NCI-H1436 (cell line): ENCODE measurements at places on chromosomes 11 and 22.
A peak's percentile ranks its signal among the peaks of the same experiment; 100 is the strongest.

GRCh38 chr11:118953265-118953664 lies 2.8 kb upstream of the UPK2 start:
- peak; percentile 94 for DNase-seq

GRCh38 chr11:132718711-132719671 lies 813.3 kb downstream of the OPCML start:
- no peak for DNase-seq

GRCh38 chr22:49930596-49931412 lies 12.4 kb downstream of the CRELD2 start:
- DNase-seq, result peak; percentile 24

DNA sequence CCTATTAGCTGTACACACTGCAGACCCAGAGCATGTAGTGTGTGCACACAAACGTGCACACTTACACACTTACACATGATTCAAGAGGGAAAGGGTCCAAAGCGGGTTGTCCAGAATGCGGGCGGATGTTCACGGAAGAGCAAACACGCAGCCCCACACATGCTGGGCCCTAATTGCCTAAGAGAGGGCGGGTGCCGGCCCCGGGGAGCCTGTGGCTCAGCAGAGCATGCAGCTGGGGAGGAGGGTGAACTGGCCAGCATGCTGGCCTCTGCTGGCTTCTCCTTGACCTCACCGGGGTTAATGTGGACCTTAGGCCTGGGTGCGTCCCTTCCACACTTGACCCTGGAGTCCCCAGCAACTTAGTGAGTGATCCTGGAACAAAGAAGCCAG lies 816.3 kb downstream of the BRD1 start:
- DNase-seq, result no peak

GRCh38 chr11:74462631-74463030 lies 4.7 kb downstream of the KCNE3 start:
- DNase-seq, result no peak

DNA sequence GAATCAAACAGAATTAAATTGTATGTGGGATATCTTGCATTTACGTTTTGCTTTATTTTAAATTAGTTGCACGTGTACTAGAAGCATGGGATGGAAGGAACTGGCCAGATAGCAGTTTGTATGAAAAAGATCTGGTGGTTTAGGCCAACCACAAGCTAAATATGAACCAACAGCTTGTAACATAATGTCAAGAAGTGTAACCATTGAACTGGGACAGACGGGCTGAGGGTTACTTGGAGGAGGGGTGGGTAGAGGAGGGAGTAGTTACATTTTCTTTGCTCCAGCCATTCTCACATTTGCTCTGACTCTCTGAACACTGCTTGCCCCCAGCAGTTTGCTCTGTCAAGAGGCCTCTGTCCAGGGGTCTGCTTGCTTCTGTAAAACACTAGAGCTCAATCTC lies 31.7 kb upstream of the CXCR5 start:
- no peak for DNase-seq

- peak; percentile 21 for DNase-seq
Observed at GRCh38 chr22:22955866-22956535, 68.4 kb downstream of the IGLL5 start.

GRCh38 chr11:44434191-44434590 lies 124.3 kb upstream of the ALX4 start:
- DNase-seq, result no peak

DNA sequence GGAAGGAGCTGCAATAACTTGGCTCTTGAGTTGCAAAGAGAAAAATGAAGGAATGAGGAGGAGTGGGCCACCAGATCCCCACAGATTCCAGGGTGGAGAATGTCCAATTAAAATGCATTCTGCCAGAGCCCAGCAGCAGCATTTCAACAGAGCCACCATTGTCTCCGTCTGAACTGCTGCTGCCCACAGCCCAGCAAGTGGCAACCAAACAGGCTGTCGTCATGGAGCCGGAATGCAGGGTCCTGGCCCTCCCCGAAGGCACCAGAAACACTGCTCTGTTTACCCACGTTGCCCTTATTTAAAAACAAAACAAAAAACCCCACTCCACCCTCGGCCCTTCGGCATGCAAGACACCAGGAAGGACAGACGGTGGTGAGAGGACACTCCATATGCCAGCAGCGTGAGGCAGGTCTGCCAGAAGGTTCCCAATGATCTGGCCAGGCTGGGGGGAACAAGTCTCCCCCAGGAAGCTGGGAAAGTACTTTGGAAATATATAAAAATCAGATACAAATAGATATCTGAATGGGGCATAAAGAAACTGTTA lies 32.5 kb downstream of the PLEKHA7 start:
- DNase-seq, result no peak

GRCh38 chr11:32137869-32138268 lies 47.0 kb downstream of the RCN1 start:
- DNase-seq, result no peak

GRCh38 chr22:29088809-29089208 lies 16.0 kb downstream of the KREMEN1 start:
- DNase-seq, result no peak

DNA sequence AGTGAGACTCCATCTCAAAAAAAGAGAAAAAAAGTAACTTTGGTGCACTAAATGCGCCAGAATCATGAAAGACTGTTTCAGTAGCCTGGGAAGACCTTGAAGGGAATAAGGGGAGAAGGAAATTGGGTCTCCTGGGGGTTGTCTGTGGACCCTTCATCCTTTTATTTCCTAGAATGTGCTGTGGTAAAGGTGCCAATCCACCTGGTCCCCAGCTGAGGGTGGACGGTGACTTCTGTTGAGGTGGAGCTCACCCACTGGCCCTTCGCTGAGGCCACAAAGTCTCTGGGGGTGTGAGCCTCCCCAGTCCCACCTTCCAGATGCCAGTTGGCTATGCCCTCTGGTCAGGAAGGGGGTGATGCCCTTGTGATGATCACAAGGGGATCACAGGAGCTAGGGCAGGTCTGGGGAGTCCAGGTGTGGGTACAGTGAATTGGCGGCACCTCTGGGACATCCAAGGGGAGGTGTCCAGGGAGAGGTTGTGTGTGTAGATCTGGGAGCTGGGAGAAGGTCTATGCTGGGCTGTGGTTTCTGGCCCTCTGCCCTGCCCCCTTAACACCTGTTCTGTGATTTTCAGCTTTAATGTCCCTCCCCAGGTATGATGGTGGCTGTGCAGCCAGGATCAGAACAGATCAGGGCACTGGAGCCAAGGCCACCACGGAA lies 34.2 kb upstream of the LMO1 start:
- DNase-seq, result no peak

GRCh38 chr22:31105282-31105929 lies 2.0 kb downstream of the SELENOM start:
- no peak for DNase-seq

DNA sequence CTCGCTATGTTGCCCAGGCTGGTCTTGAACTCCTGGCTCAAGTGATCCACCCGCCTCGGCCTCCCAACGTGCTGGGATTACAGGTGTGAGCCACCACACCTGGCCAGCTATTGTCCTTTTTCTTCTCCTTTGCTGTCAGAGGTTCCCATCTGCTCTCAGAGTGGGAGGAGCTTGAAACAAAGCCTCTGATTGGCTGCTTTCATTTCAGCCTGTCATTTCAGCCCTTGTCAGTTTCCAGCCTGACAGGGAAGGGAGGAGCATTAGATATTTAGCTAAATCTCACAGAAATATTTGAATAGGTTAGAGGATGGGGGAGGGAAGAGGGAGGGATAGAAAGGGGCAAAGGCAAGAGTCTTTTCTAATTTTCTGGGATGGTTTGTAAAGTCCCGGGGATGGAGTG lies 8.7 kb downstream of the SLC22A6 start:
- DNase-seq, result no peak

DNA sequence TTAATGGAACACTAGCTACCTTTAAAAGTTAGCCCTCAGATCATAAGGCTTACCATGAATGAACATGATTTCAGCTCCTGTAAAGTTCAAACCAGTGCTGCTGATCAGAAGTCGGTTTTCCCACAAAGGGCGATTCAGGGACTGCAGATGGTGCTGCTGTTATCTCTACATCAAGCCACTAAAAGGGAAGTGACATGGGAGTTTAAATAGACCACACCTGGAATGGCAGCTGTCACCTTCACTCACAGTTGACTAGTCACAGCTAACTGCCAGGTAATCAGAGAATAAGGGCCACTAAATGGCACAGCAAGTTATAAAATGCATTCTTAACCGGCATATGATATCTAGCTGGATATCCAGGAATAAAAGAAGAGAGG lies 581.1 kb upstream of the ARHGAP42 start:
- no peak for DNase-seq

DNA sequence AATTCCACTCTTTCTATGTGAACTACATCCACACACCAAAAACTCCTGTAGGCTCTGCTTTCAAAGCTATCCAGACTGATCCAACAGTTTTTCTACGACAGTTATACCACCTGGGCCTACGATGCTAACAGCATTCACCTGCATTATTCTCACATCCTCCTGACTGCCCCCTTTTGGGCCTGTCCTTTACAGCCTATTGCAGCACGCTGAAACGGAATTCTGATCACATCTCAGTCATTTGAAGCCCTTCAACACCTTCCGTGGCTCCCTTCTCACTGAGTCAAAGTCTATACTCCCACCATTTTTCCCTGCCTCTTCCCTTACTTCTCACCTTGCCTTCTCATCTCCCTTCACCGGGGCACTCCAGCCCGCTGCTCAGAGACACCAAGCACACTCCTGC lies 791.3 kb upstream of the KIRREL3 start:
- DNase-seq, result no peak

GRCh38 chr22:35839841-35840301 lies 122.2 kb downstream of the APOL5 start:
- no peak for DNase-seq

GRCh38 chr11:120532082-120532831 lies 20.7 kb downstream of the GRIK4 start:
- DNase-seq, result no peak

GRCh38 chr11:99676292-99676691 lies 655.5 kb downstream of the CNTN5 start:
- no peak for DNase-seq

DNA sequence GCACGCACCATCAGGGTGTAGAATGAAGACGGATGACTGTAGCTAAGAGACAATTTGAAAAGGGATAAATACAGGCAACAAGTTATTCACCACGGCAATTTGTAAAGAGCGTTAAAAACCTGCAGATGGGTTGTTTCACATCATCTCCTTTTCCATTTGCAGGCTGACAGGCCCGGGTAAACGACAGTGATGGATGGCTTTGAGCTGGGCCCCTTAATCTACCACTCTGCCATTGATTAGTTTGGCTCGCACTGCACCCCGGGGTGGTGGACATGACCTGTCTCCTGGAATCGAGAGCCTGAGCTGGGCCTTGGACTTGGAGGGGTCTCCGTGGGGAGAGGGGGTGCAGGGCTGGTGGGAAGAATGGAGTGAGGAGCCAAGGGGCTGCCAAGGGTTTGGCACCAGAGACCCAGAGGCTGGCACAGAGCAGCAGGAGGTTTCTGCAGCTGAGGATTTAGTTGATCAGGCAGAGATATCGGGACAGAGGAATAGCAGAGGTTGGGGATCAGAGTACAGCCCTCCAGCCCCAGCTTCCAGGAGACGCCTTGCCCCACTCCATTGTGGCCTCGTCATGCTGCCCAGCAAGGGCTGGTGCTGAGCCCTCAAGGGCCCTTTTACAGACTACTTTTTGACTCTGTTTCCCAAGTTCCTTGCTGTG lies 110.6 kb upstream of the NECTIN1 start:
- no peak for DNase-seq

- DNase-seq, result no peak
Observed at GRCh38 chr11:106276859-106277436, 199.5 kb downstream of the AASDHPPT start.

GRCh38 chr22:43879901-43880540 lies 11.8 kb downstream of the PNPLA5 start:
- DNase-seq, result no peak

GRCh38 chr11:86145439-86146156 lies 76.7 kb upstream of the PICALM start:
- no peak for DNase-seq

DNA sequence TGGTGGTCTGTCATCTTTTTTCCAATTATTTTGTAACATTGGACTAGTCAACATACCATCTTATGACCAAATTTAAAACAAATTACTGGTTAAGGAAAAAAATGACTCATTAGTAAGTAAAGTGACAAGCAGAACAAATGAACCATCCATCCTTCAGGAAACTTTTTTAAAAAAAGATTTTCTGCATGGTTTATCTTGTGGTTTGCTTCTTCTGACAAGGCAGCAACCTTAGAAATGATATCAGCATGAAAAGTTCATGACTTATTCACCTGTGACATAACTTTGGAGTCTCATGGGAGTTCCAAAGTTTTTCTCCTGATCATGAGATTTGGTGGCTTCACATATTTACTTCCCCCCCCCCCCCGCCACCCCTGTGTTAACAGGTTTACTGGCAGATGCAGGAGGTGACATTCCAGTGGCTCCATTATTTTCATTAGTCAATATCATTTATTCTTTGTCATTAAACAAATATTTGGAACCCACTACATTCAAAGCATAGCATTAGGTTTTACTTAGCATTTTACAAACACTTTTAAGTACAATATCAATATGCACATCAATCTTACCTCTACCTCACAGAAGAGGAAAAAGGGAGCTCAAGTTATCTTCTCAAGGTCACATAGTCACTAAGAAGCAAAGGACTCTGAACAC lies 40.7 kb downstream of the DCUN1D5 start:
- DNase-seq, result no peak

DNA sequence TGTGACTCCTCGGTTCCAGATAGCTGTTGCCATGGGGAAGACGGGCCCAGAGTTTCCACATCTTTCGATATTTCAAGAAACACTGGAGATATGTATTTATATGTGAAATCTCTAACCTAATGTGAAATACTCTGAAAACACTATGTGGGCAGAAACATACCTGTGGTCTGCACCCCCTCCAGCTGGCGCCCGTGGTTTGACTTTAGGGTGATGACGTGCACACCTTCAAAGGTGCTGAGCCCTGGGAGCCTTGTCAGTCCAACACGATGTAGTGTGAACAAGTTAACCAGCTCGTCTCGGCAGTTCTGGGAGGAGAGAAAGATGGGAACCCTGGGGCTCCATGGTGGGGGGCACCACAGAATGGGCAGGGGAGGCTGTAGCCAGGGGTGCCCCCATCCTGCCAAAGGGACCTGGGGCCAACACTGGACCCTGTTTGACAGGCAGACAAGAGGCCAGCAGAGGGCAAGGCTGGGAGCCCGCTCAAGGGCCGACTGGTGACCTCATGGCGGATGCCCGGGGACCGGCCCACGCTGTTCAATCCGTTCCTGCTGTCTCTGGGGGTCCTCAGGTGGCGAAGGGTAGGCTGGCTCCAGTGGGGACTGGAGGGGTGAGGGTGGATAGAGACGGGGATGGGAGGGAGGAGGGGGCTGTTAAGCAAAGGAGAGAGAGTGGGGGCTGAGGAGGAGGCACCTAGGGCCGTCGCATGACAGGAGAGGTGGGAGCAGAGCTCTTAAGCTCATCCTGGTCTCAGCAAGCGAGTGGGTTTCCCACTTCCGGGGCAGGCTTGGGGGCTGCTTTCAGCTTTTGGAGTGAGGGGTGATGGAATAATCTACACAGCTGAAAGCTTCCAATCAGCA lies 43.8 kb downstream of the TRIOBP start:
- DNase-seq, result no peak
